Activated naive CD4-positive, alpha-beta T cell treated with anti-CD3 and anti-CD28 coated beads, Interleukin-2, amount 50 U/mL, for 72 hours (primary cell): ENCODE measurements at places on chromosomes 7 and 10.

- DNase-seq: no peak
Measured at GRCh38 chr7:146661435-146661834, 544.8 kb downstream of the CNTNAP2 start.

- no peak for DNase-seq
Measured at GRCh38 chr7:139494835-139495579, 11.5 kb upstream of the KLRG2 start.

- no peak for DNase-seq
Measured at GRCh38 chr10:129704225-129704624, 237.2 kb downstream of the MGMT start.

DNA sequence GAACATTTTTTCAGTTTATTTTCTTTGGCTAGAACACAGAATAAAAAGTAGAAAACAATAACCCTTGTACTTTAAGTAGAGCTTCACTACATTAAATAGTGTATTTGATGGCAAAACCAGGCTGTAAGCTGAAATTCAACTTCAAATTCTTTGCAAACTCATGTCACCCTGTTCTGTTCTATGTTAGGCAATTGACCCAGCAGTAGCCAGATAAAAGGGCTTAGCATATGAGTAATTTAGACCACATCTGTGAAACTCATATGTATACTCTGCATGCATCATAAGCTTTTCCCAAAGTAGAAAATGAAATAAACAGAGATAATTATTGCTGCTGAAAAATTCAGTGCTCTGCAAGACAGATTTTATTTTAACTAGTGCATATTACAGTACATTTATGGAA is 150.2 kb downstream of the GNAI1 start:
- DNase-seq: no peak

GRCh38 chr10:14588084-14588937 is 186.4 kb downstream of the FAM107B start:
- peak; percentile 60 for DNase-seq

DNA sequence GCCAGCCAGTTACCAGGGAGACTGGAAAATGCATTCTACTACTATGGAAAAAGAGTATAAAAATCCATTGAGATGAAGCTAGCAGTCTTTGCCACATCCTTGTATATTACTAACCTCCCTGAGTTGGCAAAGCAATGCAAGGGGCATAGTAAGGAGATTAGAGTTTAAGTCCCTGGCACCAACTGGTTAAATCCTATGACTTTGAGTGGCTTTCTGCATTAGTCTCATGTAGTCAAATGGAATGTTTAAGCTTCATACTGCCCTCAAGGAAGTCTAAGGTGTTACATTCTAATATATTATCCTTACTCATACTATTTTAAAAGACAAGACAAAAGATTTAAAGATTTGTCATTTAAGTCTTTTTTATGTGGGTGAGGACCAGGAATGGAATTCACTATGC is 110.1 kb downstream of the INHBA start:
- DNase-seq: no peak

DNA sequence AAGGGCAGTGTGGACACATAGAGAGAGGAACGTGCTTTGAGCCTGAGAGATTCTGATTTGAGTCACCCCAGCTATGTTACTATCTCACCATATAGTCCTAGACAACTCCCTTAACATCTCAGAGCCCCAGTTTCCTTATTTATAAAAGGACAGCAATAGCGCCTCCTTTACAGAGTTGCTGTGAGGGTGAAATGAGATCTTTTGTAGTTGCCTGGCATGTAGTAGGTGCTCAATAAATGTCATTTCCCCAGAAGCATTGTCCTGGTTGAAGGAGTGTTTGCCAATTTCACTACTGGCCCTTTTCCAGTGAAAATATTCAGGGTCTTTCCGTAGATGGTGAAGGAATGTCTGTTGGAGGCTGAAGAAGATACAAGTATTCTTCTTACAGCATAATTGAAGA is 51.3 kb upstream of the FAM180A start:
- no peak for DNase-seq

- no peak for DNase-seq
Measured at GRCh38 chr10:35498693-35499092, 106.4 kb upstream of the GJD4 start.
